NCI-H1092 treated with DMSO at 0.1 percent for 48 hours (cell line): ENCODE measurements at places on chromosomes 12 and 14.

DNA sequence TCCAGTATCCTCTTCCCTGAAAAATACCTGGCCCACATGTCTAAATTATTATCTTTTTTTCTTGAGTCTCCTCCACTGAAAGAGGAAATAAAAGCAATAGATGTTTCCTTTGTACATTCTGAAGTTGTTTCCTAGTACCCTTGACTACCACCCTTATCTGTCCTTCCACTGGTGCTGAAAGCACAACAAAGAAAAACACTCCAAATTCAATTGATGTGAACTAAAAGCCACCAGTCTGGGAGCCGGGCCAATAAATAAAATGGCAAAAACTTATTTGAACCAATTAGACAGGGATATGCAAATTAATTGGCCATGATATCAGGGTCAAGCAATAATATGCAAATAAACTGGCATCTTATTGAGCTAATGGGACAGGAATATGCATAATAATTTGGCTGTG is 330.5 kb downstream of the PAWR start:
- no peak for DNase-seq

DNA sequence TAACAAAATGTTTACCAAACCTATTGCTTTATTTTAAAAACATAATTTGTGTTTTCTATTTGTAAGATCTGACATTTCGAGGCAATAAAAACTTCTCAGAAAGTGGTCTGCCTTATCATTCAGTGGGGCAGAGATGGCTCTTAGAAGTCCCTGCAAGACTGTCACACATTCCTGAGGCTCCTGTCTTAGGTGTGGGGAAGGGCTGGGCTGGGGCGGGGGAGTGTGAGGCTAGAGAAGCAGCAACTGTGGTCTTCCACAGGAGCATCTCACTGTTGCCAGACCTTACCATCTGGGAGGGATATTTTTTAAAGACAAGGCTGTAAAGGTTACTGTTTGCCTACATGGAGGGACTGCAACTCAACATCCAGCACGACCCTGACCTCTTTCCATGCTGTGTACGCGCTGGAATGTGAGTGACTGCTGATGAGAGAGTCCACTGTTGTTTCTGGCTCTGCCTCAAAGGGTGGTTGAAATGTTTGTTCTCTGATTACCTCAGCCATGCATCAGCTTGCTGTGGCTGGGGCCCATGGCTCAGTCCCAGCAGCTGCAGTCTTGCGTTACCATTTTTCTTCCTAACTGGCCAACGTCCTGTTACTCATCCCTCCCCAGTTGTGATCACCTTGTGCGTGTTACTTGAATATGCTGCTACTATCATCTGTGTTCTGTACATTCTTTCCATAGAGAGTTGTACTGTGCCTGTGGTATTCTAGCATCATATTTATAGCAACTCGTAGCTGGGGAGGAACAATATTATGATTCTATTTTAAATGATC is 12.4 kb downstream of the ERG28 start:
- no peak for DNase-seq

DNA sequence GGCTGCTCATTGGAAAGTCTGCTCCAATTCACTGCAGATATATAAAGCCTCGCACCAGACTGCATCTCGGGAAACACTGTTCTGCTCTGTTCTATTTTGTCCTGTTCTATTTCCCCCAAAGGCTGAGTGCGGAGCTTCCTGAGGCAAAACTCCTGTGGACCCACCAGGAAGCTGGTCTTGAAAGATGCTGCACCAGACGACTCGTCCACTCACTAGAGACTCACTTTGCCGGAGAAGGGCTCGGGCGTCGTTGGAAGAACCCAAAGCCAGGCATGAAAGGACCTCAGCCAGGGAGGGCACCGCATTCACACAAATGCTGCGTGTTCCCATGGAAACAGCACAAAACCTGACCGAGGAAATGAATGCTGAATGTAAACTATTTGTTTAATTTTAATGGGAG is 331.2 kb upstream of the SFSWAP start:
- DNase-seq: peak; percentile 50

GRCh38 chr12:45918818-45919217 is 71.6 kb downstream of the SCAF11 start:
- DNase-seq: no peak

DNA sequence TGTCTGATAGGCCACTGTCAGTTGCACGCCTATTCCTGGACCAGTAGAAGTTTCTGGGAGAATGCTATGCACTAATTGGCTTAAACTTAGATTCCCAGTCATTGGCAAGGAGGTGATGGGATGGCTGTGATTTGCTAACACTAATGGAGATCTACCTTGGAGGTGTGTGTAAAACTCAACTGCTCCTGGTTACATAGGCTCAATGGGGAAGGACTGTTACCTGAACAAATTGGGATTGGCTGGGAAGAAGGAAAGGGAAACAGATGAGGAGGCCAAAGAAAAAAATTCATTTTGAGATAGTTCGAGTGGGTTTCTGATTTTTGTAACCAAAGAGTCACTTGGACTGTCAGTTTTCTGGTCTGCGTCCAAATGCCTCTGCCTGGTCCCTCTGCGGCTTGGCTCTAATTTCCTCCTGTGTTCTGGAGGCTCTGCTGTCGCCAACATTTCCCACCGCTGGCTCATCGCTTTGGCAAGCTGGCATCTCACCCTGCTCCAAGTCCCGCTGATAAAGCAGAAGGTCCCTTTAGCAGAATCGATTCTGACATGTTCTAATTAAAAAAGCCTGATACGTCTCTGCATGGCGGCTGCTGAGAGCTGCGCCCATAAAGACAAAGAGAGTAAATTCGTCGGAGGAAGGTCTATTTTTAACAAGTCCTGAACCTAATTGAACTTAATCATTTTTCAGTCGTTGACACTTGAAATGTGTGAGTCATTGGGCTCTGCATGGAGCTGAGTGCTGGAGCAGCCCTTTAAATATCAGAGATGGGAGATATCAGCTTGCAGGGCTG is 2.0 kb upstream of the CCDC63 start:
- DNase-seq: no peak

DNA sequence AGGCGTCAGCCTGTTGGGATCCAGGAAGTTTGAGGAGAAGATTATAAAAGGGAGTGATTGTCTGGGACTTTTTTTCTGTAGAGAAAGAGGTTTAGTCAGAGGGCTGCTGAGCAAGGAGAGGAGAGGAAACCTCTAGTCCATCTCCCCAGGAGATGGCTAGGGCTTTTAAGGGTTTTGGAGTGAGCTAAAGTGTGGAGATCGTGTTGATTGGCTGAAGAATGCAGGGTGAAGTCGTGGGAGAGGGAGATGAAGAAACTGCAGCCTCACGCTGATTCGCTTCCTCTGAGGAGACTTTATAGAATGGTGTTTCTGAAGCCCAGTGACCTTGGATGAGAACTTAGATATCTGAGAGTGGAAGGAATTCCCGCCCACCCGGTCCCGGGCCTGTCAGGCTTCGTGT is 193.7 kb upstream of the PWP1 start:
- DNase-seq: no peak

DNA sequence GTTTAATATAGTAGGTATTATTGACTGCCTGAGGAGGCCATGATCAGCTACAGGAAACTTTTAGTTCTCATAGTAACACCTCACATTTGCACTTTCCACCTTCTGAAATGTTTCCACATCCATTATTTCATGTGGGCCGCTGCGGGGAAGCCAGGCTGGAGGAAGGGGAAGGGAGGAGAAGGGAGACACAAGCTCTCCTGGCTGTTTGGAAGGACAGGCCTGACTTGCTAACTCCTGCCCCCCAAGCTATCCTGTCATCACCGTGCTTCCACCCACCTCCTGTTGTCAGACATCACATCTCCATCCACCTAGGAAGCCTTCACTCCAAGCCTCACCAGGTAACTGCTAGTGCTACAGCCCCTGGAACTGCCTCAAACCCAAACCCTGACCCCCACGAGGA is 9.5 kb downstream of the DPF3 start:
- DNase-seq: no peak

DNA sequence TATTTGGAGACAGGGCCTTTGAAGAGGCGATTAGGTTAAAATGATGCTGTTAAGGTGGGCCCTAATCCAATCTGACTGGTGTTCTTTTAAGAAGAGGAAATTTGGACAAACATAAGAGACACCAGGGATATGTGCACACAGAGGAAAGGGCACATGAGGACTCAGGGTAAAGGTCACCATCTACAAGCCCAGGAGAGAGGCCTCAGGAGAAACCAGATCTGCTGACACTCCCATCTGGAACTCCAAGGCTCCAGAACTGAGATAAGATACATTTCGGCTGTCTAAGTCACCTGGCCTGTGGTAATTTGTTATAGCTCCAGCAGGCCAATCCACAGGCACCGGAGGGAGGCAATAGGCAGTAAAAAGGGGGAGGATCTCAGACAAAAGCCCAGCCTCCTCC is 48.6 kb downstream of the KICS2 start:
- no peak for DNase-seq

DNA sequence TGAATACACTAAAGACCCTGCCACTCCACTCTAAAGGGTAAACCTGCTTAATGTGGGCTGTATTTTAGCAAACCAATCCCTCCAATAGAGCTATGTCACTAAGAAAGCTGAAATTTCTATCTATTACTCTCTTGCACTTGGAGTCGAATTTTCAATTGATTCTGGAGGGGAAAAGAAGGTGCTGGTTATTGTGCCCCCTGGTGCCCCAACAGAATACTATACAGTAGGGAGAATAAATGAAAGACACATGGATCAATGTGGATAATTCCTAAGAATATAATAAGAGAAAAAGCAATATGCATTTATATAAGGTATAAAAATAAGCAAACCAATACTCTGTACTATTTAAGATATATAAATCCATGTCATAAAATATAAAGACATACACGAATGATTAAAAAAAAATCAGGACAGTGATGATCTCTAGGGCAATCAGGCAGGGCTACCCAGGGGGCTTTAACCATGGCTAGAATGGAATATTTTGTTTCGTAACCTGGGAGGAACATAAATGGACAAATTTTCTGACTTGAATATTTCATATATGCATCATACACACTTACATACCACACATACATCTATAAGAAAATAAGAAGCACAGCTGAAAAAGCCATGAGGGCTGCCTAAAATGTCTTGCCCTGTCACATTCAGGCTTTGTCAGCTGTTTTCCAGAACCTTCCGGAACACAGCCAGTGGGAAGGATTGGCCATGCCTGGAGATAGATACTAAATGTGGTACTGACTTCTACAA is 54.4 kb downstream of the EFCAB11 start:
- DNase-seq: peak; percentile 7

DNA sequence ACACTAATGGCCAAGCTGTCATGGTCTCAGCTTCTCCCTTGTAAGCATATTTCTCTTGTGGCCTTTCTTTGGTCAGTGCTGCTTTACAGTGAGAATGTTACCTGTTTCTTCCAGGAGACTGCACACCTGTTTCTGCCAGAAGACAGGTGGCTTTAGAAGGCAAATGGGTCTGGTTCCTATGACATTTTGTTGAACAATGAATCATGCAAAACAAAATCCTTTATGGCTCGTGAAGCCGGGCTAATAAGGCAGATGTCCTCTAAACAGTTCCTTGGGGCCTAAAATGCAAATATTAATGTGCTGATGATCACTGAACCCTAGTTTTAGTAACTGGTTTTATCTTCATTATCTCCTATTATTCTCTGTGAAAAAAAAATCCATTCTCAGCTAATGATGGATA is 927.6 kb downstream of the GALC start:
- DNase-seq: no peak

DNA sequence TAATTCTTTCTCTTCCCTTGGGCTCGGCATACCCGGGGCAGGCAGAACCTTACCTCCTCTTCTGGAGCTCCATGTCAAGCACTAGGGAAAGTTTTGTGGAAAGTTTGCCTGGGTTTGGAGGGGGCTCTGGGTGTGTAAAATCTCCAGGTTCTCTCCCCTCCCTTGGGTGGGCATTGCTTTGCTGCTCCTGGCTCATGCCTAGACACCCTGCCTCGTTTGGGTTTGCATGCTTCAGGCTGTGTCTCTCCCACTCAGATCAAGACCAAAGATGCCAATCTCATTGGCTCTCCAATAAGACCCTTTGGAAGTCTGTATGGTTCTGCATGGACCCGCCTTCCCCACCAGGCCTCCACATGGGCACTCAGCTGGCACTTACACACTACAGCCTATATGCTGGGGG is 6.2 kb upstream of the KRT2 start:
- no peak for DNase-seq

- no peak for DNase-seq
Observed at GRCh38 chr14:78863143-78863542, 693.0 kb downstream of the NRXN3 start.

DNA sequence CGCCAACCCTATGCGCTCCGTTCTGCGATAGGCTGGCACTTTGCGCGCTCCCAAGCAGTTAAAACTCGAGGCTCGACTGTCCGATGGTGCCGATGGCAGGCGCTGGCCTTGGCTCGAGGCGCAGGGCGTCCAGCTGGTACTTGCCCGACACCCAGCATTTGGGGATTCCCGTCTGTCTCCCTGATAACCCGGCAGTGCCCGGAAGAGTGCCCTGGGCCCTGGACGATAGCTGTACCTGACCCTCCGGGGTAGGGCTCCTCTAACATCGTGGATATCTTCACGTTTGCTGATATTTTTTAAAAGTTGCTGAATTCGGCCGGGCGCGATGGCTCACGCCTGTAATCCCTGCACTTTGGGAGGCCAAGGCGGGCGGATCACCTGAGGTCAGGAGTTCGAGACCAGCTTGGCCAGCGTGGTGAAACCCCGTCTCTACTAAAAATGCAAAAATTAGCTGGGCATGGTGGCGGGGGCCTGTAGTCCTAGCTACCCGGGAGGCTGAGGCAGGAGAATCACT is 908 bp upstream of the WIF1 start:
- DNase-seq: no peak

GRCh38 chr14:90301122-90301521 is 30.6 kb downstream of the NRDE2 start:
- DNase-seq: no peak

DNA sequence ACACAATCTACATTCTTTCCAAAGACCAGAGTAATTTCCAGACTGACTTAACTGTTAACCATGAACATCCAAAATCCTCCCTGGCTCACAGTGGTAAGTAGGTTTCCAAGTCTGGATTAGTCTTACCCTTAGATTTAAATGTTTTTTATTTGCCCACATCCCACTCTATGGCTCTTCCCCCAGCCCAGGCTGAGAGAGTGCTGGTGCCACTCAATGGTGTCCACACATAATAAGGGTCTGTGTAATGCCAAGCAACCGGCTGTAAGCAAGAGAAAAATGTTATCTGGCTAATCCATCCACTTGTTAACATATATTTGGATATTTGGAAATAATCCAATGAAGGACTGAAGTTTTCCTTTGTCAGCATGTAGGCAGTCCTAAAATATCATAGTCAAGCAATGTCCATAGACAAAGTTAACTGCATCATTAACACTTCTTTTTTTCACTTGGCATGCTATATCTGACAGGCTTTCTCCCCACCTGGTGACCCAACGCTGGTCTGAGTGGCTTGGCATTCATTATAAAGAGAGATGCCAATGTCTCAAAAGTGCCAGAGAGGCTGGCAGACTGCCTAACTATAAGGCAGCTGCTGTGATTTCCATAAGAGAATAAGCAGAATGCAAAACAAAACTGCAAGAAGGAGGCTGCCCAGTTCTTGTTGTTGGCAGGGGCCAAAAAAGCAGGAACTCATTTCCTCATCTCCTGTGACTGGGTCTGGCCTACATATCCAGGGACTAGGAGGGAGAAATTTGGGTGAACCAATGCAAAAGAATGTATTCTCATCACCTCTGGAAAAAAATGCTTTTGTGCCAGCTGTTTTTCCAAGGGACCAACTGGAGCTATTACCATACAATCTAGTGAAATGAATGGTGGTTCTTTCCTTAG is 13.9 kb upstream of the HOXC13 start:
- peak; percentile 82 for DNase-seq

- DNase-seq: no peak
Observed at GRCh38 chr14:69525896-69526295, 41.4 kb downstream of the PLEKHD1 start.
